ENCODE measurements at places on chromosomes 4 and X.

DNA sequence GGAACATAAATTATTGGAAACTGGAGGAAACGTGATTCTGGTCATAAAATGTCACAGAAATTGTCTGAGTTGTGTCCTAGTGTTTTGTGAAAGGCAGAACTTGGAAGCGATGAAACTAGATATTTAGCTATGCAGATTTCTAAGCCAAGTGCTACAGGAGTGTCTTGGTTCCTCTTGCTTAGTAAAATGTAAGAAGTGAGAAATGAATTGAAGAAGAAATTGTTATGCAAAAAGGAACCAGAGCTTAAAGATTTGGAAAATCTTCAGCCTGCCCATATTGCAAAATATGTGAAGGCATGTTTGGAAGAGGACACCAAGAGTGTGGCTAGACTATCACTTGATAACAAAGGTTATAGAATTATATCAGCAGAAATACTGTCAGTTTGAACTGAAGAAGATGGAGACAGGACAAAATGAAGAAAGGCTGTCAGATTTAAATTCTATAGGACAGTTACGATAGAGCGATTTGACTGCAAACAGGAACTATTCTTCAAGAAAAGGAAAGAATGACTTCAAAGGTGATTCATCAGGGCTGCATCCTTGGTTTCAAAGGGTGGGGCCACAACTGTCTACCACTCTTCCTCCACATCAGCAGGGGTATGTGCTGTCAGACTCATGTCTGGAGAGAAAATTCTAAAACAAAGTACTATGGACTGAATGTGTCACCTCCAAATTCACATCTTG lies 9.4 kb upstream of the CDS1 start:
- DNase-seq = no peak

- DNase-seq = no peak
These were observed 125.2 kb downstream of the BMP15 start for GRCh38 chrX:51035746-51036145.

DNA sequence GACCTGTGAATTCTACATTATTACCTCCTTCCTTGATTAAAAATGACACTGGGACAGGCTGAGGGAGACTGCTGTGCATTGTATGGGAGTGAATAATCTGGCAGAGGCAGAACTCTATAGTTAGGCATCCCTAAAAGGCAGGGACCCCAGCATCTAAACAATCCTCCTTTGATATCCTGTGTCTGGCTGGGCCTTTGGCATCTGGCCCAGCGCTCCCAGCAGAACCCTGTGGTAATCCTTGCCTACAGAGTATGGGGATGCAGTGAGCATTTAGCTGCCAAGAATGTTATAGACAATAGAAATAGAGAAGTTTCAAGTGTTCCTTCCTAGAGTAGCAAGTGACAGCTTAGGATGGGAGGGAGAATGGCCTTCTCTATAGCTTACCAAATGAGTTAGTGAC lies 38.5 kb downstream of the ZCCHC12 start:
- DNase-seq = peak; percentile 7

DNA sequence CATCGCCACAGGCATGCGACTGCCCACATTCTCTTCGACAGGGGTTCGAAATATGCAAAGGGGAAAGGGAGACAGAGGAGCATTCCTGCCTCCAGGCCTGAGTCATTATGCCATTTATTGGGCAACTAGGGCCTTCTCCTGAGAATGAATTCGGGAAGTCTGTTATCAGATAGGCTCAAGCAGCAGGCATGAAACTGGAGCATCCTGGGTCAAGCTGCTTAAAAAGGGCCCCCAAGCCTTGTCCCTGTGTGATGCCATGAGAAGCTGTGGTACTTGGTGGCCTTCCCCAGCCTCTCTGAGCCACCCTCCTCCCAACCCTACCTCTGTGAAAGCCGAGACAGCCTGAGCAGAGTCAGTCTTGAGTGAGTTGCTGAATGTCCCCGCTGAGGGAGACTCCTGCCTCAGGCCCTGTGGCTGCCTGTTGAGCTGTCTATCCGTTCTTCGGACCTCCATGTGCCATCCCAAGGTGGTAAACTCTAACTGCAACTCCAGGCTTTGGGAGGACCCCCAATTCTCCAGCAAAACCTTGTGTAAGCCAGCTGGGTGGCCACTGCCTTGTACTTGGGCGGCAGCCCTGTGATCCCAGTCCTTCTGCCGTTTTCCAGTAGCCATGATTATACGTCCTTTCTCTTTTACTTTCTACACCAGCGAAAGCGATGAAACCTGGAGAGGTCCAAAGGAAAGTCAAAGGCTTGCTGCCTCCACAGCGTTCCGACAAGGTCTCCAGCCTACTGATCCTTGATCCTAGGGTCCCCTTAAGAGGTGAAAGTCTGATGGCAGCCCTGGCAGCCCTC lies 37.7 kb downstream of the NBDY start:
- peak; percentile 48 for DNase-seq

DNA sequence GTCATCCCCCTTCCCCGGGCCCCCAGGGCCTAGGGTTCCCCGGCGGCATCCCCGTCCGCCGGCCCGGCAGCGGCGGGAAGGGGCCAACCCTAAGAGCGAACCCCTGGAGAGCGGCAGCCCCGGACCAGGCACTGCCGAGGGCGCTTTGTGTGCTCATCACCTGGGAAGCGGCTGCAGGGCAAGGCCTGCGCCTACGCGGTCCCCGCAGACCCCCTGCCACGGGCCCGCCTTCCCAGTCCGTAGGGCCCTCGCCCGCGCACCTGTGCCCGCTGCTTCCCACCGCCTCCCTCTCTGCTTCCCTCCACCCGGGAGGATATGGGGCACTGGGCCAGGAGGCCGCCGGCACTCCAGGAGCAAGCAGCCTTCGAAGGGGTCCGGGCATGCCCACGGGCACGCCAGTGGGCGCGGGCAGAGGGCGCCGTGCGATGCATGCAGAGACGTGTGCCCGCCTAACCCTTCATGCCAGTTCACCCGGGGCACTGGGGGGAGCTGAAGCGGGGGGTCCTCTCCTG lies 2.6 kb downstream of the FLNA start:
- DNase-seq = no peak

DNA sequence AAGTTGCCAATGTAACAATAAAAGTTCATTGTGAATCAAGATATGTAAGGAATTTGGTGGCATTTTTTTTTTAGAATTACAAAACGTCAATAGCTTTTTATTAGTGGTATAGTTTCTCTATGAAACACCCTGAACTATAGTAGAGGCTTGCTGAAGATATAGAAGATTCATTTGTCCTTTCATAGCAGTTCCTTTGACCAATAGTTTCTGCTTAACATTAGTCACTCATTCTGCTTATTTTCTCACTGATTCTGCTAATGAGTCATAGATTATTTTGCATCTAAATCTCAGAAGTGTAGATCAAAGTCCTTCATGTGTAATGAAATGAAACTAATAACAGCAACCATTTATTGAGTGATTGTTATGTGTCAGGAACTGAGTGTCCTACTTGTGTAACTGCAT lies 205.0 kb upstream of the TET2 start:
- no peak for DNase-seq

DNA sequence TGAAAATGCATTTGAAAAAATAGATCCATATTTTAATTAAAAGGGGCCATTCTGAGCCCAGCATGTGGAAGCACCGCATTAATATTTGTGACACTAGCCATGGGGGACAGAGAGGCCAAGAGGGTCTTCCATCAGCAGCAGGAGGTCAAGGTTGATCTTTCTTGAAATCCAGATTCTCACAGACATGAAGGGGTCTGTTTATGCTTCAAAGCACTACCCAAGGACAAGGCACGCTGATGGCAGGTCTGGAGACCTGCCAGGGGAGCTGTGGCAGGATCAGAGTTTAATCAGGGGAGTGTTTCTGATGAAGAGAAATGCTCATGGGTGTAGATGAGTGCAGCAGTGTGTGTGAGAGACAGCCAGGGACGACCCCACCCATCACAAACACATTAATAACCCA lies 243.3 kb downstream of the LDB2 start:
- no peak for DNase-seq

DNA sequence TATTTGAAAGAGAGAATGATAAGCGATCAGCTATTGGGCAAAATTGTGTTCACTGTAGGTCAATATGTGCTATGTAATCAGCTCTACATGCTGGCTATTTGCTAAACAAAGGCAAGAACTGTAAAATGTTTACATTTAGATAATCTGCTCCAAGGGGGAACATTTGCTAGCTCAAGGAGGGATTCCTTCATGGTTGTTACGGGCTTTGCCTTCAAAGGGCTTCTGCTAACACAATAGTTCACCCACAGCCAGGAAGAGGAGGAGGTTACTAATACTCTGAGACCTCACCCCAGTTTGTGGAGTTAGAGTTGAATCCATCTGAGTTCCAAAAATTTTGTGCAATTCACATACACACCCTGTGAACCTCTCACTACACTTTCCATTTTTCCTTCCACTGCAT lies 107.6 kb upstream of the BMP3 start:
- DNase-seq = no peak

- DNase-seq = peak; percentile 76
These were observed 56.5 kb downstream of the SNX25 start for GRCh38 chr4:185265942-185266341.

GRCh38 chr4:149891426-149891825 lies 75.8 kb upstream of the IQCM start:
- DNase-seq = no peak

DNA sequence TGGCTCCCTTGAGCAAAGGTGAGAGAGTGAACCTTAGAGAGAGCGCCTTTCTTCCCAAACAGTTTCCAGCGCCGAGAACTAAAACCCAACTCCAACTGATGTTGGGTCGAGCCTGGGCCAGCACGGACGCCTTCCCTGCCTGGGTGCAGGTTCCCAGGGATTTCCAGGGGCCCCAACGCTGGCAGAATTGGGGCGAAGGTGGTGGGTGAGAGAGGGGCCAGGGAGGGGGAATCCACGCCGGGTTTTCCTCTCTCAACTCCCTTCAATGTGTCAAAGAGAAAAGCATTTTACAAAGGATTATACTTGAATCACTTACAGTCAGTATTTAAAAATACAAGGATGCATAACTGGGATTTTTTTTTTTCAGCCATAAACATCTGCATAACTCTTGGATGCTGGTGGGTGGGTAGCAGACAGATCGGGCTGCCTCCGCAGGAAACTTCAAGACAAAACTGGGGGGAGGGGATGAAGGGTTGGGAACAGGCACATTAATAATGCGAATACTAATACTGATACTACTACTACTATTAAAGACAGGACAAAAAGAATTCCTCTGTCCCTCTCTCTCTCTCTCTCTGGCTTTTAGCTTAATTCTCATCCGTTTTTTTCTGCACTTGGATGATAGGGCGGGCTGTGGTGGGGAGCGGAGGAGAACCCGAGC lies 1.3 kb upstream of the ARX start:
- no peak for DNase-seq

- no peak for DNase-seq
These were observed 1.4 kb downstream of the PGM2 start for GRCh38 chr4:37827802-37828321.

DNA sequence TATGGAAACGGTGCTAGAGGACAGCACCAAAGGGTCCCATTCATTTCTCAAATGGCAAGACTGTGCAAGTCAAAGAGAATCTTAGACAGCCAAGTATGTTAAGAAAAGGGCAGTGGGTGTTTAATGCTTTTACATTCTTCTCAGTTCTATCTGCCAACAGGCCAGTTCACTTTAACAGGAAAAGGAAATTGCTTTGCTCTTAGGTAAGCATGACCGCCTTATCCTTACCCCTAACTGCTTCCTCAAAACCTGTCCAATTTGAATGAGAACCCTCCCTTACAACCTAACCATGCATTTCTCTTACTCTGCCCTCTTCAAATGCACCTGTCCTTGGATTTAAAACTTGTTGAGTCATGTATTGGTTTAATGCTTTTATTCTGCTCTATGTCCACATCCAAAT lies 44.5 kb upstream of the BLTP1 start:
- no peak for DNase-seq

DNA sequence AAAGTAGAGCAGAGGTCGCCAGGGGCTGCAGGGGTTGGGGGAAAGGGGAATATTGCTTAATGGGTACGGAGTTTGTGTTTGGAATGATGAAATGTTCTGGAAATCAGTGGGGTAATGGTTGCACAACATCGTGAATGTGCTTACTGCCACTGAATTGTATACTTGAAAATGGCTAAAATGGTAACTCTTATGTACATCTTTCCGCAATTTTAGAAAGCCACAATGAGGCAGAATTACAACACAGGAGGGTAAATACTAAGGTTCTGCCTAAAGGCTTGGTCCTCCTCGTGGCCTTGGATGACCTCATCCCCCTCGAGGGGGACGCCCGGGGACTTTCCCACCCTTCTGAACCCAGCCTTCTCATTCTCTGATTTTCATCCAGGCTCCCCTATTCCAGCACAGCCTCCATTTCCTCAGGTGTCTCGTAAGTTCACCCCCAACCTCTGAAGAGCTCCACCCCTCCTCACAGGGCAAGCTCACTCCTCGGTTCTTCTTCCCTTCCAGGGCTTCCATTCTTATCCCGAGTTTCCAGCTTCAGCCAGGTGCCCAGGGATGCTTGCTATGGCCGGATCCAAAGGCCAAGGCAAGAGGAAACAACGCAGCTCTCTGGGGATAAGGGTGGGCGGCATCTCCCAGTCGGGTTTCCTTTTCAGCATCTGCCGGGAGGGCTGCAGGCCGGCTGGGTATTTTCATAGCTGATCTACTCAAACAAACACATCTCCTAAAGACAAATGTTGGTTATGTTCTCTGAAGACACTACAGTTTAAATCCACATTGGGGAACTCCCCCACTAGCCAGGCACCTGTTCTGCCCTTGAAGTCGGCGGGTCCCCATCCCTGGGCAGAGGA lies 71.3 kb upstream of the ACSL1 start:
- peak; percentile 6 for DNase-seq

DNA sequence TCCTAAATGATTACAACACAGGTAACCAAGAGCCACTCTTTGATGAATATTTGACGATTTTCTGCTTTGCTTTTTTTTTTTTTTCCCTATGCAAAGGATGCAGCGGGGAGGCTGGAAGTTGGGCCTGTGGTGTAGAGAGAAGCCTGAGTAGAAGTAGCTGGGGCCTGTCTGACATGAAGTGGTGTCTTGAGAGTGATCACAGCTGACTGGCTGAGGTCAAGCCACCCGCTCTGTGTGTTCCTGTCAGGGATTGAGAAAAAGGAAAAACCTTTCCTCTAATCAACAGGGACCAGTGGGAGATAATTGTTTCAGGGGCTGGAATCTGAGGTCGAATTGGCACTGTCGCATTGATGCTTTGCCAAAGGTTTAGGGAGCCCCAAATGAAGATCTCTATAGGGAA lies 258.7 kb downstream of the GRIA3 start:
- no peak for DNase-seq

DNA sequence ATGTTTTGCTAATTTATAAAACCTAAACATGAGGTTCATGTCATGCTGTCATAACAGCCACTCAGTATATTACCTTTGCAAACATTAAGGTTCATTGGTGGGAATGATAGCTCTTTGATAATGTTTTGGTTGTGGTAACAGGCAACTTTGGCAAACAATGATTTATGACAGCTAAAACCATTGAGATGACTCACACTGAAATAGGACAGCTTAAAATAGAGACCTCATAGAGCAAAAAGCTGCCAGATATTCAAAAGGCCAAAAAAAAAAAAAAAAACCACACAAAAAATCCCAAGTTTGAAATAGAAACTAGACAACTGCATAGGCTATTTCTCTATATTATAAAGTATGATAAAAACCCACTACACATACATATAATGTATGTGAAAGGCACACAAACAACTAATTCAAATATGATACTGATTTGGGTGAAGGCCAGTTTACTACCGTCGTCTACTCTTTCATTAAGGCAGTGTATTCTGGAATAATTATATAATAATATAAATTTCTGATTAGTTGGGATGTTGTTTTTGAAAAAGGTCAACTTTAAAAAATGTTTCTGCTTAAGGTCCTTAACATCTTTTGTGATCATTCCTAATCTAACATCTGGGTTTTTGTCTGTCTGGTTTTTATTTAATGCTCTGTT lies 646.0 kb upstream of the PITX2 start:
- DNase-seq = peak; percentile 29

All from choroid plexus epithelial cell (primary cell).